ENCODE measurements at places on chromosomes 13 and 19.

- DNase-seq = no peak
These were observed 1.6 kb downstream of the WDR88 start for GRCh38 chr19:33133438-33134031.

- no peak for DNase-seq
These were observed 460.5 kb downstream of the COG6 start for GRCh38 chr13:40116008-40116407.

GRCh38 chr19:48999481-49000325 is 6.0 kb downstream of the RUVBL2 start:
- DNase-seq = no peak

DNA sequence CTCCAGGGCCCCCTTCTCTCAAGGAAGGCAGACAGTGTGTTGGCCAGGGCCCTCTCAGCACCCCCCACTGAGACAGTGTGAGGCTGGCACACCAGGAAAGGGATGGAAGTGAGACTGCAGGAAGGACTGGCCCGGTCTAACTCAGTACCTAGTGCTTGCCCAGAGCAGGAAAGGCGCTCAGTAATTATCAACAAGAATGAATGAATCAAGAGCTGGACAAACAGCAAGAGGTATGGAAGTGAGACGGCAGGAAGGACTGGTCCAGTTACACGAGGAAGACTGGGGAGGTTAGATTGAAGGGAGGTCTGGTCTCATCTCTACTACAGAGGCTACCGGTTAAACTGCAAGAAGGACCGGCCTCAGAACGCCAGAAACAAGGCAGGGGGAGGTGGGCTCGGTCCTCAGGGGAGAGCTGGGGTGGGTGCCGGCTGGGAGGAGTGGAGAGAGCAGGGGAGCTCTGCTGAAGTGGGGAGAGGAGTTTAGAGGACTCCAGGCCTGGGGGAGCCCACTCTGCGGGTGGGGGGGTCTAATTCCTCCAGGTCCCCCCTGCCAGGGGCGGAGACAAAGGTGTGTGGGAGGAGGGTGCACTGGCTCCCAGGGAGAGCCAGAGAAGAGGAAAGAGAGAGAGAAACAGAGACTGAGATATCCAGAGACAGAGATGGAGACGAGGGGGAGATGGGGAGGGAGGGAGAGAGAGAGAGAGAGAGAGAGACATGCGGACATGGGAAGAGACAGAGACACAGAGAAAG is 1.1 kb downstream of the SLC8A2 start:
- no peak for DNase-seq

DNA sequence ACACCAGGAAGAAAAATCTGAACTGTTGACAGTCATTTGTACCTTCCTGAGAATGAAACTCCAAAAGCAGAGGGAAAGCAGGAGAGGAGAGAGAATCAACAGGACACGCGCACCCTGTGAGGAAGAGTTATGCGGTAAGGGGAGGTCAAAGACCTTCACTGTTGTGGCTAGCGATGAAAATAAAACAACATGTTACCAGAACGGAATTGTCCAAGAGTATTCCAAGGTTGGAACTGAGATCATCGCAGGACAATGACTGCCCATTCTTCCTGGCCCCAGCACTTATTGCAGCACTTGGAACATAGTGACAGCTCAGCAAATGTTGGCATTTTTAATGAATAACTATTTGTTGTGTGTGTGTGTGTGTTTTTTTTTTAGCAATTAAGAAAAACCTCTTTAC is 176.0 kb upstream of the TSC22D1 start:
- no peak for DNase-seq

DNA sequence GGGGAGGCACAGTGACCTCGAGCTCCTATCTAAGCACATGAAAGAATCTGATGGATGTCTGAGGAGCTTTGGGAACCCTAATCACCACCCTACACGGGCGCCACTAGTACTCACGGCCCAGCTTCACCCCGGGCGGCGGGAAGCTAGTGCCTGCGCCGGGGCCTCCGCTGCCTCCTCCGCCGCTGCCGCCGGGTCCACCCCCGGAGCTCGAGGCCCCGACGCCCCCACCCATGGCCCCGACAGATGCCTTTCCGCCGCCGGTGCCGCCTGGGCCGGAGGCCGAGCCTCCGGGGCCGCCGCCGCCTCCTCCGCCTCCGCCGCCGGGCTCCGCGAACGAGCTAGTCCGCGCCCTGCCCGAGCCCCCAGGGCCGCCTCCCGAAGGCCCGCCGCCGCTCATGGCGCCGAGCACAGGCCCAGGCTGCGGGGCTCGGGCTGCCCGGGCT is 312 bp downstream of the GSK3A start:
- no peak for DNase-seq

DNA sequence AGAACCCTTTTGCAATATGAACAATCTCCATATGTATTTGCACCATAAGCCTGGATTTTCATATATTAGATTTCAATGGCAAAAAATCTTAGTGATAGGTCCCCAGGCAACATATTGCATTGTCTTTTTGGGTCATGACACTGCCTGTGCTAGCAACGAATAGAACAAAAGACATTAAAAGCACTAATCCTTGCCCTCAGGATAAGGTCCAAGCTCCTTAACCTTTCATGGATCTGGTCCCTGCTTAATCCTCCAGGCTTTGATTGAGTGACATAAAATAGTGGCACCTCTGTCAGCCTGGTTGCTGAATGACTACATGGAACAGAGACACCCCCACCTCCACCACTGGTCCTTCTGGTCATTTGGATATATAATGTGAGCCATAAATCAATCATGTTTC is 134.4 kb downstream of the RBM26 start:
- no peak for DNase-seq

DNA sequence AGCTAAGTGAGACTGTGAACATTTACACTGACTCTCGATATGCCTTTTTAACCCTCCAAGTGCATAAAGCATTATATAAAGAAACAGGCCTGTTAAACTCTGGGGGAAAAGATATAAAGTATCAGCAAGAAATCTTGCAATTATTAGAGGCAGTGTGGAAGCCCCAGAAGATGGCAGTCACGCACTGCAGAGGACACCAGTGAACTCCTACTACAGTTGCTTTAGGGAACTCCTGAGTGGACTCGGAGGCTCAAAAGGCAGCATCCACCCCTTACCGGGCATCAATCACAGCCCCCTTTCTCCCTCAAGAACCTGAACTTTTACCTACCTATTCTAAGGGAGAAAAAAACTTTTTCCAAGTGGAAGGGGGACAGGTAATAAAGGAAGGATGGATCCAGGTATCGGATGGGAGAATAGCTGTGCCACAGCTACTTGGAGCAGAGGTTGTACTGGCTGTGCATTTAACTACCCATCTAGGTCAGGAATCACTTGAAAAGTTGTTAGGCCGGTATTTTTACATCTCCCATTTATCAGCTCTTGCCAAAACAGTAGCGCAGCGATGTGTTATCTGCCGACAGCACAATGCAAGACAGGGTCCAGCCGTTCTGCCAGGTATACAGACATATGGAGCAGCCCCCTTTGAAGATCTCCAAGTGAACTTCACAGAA is 80.1 kb downstream of the ZNF486 start:
- DNase-seq = no peak

DNA sequence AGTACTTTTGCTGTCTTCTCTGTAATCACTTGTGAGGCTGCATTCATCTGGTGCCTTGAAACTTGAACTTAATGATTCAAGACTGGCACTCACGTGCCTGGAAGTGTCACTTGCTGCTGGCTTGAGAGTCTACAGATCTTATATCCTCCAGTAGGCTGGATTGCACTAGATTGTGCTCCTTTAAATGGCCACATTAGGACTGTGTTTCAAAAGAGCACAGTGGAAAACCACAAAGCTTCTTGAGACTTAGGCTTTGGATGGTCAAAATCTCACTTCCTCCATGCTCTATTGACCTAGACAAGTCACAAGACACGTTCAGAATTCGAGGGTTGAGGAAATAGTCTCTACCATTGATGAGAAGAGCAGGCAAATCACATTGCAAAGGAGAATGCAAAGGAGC is 1278.8 kb upstream of the MIR17HG start:
- no peak for DNase-seq

- DNase-seq = no peak
These were observed 35.7 kb downstream of the ZNF493 start for GRCh38 chr19:21432590-21432989.

DNA sequence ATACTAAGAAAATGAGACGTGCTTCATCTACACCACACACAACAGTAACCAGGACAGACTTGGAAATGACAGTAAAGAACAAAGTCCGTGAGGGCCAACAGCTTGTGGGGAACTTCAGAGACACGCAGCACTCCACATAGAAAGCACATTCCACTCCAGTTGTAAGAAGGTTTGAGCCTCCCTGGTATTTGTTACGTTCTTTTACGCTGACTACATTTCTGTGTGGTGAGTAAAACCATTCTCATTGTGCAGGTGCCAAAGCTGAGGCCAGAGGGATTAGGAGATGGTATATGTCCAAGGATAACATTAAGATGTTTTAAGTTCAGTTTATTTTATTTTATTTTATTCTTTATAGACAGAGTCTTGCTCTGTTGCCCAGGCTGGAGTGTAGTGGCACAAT is 1189.9 kb downstream of the UQCRFS1 start:
- DNase-seq = no peak

DNA sequence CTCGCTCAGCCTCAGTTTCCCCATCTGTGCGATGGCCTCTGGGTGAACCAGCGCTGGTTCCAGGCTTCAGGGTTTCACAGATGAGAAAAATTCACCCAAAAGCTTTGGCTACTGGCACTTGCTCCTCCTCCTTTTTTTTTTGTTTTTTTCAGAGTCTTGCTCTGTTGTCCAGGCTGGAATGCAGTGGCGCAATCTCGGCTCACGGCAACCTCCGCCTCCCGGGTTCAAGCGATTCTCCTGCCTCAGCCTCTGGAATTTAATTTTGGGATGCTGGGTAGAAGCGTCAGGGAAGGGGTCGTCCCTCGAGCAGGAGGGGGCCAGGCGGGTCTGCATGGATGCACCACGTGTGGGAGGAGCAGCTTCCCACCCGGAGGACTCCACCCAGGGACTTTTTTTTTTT is 7.0 kb downstream of the PRSS57 start:
- no peak for DNase-seq

GRCh38 chr13:38346764-38347163 is 2.9 kb upstream of the UFM1 start:
- DNase-seq = no peak

GRCh38 chr13:51035469-51035868 is 75.6 kb downstream of the C13orf42 start:
- DNase-seq = no peak

GRCh38 chr13:74210693-74211393 is 76.6 kb upstream of the KLF12 start:
- no peak for DNase-seq

- DNase-seq = no peak
These were observed 36.0 kb downstream of the BRD4 start for GRCh38 chr19:15296353-15296752.

DNA sequence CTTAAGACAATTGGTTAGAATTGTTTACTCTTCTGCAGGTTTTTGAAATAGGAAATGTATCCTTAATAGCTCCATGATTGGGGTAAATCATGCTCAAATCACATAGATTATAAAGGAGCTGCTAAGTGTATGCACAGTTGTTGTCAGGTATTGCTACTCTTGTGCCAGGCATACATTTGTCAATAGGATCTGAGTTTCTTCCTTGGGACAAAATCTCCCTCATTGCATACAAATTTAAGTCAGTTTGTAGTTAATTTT is 109.3 kb upstream of the MLNR start:
- DNase-seq = no peak

DNA sequence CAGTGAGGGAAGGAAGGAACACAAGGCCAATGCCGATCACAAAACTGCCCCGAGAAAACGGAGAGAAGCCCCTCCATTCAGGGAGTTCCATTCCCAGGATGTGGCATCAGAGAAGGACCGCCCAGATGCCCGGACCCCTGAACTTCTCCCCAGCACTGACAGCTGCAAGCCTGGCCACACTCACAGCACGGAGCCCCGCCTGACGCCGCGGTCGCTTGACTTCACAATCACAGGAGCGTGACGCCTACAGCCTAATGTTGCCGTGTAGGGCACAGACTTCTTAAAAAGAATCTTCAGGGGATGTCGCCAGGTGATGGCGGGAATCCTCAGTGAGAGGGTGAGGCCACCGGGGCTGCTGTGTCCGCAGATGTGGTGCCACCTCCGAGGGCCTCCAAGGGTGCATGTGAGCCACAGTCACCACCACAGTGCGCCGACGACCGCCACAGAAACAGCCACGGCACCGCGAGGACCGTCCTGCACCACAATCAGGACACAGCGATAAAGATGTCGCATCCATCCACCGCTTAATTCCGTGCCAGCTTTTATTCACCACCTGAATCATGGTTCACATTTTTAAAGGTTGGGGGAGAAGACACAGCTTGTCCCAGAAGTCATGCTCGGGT is 77.2 kb downstream of the SPACA7 start:
- DNase-seq = no peak

- no peak for DNase-seq
These were observed 490.8 kb downstream of the PCDH20 start for GRCh38 chr13:60924856-60925255.

GRCh38 chr13:23003446-23003845 is 177.3 kb upstream of the SGCG start:
- DNase-seq = no peak

GRCh38 chr13:110326263-110326904 is 19.3 kb downstream of the COL4A2 start:
- no peak for DNase-seq

- no peak for DNase-seq
These were observed 26.3 kb downstream of the TMEM255B start for GRCh38 chr13:113785051-113786010.

GRCh38 chr13:30355839-30356238 is 48.5 kb upstream of the KATNAL1 start:
- DNase-seq = no peak

DNA sequence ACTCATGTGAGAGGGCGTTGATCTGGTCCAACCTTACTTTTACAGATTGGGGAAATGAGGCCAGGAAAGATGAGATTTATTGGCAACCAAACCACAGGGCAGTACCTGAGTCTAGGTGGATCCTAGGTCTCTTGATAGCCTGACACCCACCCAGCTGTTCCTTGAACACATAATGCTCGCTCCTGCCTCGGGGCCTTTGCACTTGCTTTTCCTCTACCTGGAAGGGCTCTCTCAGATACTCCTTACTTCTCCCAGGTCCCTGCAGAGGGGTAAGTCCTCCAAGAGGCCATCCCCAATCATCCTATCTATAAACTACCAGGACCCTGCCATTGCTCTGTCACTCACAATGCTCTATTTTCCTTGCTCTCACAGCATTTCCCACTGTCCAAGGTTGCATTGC is 7.4 kb downstream of the ZNF575 start:
- DNase-seq = no peak

- no peak for DNase-seq
These were observed 915 bp upstream of the GRWD1 start for GRCh38 chr19:48444936-48445200.
